ENCODE measurements at places on chromosomes 5 and 9.

GRCh38 chr9:94800424-94801117, 74.1 kb downstream of the AOPEP start:
- no peak for DNase-seq

GRCh38 chr9:112430006-112430522, 50.2 kb downstream of the HSDL2 start:
- DNase-seq, result no peak

- no peak for DNase-seq
Measured at GRCh38 chr5:127517110-127517479, 345 bp upstream of the PRRC1 start.

DNA sequence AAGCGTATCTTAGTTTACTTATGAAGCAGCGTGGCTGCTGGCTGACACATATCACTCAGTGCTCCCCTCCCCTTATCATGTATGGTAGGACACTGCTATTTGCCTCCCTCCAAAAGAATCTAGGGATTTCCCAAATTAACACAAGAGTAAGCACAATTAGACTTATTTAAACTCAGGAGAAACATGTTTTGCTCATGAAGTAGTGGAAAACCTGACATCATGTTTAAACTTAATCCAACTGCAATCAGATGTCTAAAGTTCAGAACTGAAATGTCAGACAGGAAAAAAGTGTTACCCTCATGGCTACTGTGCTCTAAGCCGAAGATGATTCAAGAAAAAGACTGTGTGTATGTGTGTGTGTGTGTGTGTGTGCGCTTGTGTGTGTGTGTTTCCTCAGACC, 324.1 kb upstream of the TNC start:
- no peak for DNase-seq

DNA sequence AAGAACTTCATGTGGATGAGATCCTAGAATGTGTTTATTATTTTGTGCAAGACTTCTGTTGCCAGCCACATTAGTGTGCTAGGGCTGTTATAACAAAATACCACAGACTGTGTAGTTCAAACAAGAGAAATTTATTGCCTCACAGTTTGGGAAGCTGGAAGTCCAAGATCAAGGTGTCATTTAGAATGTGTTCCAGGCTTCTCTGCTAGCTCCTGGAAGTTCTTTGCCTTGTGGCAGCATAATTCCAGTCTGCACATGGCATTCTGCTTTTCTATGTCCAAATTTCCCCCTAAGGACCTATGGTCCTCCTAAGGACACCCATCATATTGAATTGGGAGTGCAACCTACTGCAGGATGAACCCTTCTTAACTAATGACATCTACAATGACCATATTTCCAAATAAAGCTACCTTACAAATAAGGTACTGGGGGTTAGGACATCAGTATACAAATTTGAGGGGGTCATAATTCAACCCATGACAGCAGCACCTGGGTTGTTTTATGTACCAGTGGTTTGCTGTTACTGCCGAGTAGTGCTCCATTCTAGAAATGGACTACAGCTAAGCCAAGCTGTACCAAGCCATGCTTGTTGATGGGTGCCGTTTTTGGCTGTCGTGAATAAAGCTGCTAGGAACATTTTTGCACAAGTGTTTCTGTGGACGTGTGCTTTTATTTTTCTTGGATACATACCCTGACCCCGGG, 52.7 kb downstream of the DAPK1 start:
- DNase-seq, result no peak

GRCh38 chr5:175107028-175107588, 336.9 kb downstream of the DRD1 start:
- DNase-seq, result peak; percentile 17

GRCh38 chr5:178569485-178569884, 20.7 kb downstream of the COL23A1 start:
- DNase-seq, result no peak

DNA sequence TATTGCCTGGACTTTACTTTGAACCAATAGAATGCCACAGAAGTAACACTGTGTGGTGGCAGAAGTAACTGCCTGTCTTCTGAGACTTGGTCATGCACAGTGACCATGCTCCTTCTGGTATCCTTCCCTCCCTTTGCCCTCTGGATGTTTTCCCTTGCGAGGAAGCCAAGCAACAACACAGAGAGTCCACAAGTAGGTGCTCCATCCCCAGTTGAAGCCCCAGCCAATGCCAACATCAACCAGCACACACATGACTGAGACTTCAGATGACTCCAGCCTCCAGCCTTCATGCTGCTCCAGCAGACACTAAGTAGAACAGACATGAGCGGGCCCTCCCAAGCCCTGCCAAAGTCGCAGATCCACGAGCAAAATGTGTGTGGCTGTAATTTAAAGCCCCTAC, 129.6 kb downstream of the EPB41L4A start:
- no peak for DNase-seq

- DNase-seq, result no peak
Measured at GRCh38 chr9:88990041-88990728, 1.1 kb upstream of the S1PR3 start.

Measured in LNCaP clone FGC (cell line).